ENCODE measurements at places on chromosomes 2 and 18.

DNA sequence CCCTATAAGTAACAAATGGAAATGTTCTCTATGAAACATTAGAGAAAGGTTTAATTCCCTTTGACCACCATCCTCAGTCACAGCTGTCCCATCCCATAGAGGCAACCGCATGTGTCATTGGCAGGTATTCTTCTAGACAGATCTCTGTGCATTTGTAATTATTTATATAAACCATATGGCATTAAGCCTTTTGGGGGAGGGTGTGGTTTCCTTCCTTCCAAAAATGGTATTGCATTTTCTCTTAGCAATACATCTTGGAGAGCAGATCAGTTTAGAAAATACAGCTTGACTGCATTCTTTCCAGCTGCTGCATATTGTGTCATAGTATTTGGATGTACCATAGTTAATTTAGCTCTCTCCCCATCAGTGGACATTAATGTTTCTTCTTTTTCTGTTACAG lies 57.7 kb downstream of the LCLAT1 start:
- no peak for DNase-seq

DNA sequence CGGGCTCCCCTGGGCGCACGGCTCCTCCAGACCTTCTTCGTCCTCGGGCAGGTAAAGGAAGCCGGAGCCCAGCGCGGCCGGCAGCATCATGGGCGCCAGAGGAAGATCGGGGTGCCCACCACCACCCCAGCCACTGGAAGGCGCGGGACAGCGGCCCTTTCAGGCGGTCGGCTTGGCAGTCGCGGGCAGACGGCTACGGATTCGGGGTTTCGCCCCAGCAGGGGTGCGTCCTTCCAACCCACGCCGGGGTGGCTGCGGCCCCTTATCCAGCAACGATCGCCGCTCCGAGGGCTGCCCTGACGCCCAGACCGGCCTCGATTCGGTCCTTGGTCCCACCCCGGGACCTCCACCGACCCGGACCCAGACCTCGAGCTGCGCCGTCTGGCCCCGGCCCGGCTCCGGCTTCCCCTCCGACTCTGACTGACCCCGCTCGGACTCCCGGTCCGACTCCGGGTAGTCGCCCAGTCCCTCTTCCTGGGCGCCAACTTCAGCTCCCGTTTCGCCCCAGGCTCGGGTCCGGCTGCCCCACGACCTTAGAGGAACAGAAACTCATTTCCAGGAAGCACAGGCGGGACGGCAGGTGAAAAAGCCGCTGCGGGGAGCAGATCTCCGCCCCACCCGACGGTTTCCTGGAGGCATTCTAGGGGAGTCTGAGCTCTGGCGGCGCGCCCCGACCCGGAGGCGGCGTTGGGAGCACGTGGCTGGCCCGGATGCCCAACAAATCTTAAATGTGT lies 30.2 kb upstream of the SSB start:
- no peak for DNase-seq

- no peak for DNase-seq
These were observed 67.6 kb upstream of the ZFP36L2 start for GRCh38 chr2:43293744-43294695.

- DNase-seq = no peak
These were observed 166.8 kb downstream of the TPGS2 start for GRCh38 chr18:36661999-36662398.

- DNase-seq = no peak
These were observed 83.1 kb downstream of the UPP2 start for GRCh38 chr2:158184556-158185343.

GRCh38 chr18:58755304-58756010 lies 84.2 kb downstream of the MALT1 start:
- no peak for DNase-seq

DNA sequence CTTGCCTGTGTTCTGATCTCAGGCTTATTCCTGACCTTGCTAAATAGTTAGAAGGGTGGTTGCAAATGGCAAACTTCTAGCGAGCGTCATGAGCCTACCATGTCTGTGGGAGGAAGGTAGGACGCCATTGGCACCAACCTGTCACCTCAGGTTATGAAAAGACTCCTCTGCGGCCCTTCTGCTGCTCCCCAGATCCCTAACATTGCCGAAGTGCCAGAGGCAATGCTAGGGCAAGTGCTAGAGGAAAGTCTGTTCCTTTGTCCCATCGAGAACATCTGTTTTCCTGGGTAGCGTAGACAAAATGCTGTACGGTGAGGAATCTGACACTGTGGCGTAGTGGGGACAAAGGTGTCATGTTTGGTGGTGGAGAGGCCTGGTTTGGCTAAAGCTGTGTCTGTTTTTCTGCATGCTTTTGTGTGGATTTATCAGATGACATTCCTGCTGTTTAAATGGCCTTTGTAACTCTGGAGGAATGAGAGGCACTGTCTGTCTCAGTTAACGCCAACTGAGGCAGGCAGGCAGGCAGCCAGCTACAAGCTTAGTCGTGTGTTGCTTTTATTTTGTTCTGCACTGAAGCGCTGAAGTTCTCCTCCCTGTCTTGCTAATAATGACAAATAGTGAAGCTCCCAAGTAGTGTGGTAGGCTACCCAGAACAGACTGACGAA lies 94.1 kb downstream of the PRPF40A start:
- no peak for DNase-seq

- no peak for DNase-seq
These were observed 926.4 kb upstream of the FANCL start for GRCh38 chr2:59167514-59167913.

DNA sequence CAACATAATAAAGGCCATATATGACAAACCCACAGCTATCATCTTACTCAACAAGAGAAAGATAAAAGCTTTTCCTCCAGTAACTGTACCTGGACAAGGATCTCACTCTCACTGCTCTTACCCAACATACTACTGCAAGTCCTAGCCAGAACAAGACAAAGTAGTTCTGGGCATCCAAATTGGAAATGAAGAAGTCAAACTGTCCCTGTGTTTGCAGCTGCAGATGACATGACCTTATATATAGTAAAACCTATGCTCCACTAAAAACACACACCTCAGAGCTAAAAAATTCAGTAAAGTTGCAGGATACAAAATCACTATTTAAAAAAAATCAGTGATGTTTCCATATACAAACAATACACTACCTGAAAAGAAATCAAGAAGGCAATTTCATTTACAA lies 32.2 kb downstream of the USP34 start:
- no peak for DNase-seq

- no peak for DNase-seq
These were observed 37.0 kb downstream of the NIFK start for GRCh38 chr2:121699421-121700333.

DNA sequence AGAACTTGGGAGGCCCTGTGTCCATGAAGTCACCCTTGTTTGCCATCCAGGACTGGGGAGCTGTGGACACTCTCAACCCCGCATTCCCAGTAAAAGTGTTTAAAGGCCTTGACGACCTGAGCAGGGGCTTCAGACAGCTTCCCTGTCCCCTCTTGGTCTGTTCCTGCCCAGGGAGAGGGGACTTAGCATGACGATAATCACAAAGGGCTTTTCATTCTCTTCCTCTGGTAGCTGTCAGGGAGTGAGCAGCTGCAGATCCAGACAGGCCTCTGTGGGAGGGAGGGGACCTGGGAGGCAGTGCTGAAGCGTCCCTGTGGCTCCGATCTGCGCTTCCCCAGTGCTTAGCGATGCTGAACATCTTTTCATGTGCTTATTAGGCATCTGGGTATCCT lies 77.8 kb upstream of the HS6ST1 start:
- no peak for DNase-seq

- no peak for DNase-seq
These were observed 197.9 kb downstream of the CDCA7 start for GRCh38 chr2:173552531-173552930.

GRCh38 chr18:6873040-6873751 lies 143.7 kb downstream of the ARHGAP28 start:
- no peak for DNase-seq

GRCh38 chr2:235170536-235171521 lies 219.0 kb downstream of the SH3BP4 start:
- no peak for DNase-seq

GRCh38 chr2:173667014-173667413 lies 298.2 kb downstream of the SP3 start:
- no peak for DNase-seq

DNA sequence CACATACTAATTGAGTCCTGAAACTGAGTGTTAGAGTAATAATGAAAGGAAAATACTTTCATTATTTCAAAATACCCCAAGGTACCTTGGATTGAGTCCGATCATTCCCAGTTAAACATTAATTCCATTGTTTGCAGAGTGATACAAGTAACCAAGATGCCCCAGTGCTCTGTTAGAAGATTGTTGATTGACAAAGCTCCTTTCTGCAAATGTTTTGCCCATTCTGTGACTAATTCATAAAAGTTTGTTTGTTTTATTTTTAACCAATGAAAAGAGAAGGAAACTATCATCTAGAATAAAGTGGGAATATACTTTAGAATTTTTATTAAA lies 124.0 kb downstream of the GULP1 start:
- no peak for DNase-seq

GRCh38 chr2:6945821-6946220 lies 28.6 kb downstream of the RNF144A start:
- DNase-seq = no peak

GRCh38 chr2:238868067-238868524 lies 20.2 kb downstream of the TWIST2 start:
- no peak for DNase-seq

DNA sequence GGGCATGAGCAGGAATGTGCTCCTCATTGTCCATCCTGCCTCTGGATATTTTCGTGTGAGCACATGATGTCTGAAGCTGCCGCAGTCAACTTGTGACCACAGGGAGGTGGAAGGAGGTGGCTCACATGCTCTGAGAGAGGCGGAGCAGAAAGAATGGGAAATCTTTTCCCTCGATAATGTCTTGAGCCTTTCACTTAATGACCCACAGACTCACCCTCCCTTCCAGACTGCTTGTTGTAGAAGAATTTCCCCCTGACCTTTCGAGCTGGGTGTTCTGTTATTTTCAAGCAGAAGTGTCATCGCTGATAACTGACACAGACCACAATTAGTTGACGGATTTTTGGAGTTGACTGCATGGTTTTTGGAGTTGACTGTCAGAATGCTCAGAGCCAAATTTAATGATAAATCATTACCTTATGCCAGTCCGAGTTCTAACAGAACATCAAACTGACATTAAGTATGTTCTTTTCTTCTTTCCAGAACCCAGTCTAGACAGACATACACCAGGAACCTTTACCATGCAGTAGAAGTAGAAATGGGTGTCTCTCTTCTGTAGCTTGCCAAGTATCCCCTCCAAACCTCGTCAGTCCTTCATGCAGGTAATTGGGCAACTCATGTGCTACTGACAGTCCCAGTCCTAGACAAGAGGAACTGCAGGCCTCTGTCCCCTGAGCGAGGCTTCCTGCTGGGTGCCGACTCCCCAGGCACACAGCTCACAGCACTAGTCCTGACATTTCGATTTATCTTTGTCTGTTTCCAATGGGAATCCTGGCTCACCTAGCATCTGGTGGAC lies 29.4 kb upstream of the RTTN start:
- no peak for DNase-seq

DNA sequence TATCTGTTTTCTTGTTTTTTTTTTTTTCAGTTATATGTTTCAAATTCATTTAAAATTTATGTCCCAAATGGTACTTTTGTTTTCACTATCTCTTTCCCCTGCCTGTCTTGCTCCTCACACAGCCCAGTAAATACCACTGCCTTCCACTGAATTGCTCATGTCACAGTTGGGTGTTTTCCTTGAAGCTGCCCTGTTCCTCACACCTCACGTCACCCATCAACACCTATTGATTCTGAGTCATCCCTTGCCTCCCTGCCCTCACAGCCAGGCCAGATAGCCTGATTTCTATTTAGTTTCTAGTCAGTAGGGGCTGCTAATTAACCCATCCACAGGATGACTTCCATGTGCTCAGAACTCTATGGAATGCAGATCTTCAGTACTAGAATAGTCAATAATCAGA lies 25.3 kb downstream of the FSHR start:
- no peak for DNase-seq

DNA sequence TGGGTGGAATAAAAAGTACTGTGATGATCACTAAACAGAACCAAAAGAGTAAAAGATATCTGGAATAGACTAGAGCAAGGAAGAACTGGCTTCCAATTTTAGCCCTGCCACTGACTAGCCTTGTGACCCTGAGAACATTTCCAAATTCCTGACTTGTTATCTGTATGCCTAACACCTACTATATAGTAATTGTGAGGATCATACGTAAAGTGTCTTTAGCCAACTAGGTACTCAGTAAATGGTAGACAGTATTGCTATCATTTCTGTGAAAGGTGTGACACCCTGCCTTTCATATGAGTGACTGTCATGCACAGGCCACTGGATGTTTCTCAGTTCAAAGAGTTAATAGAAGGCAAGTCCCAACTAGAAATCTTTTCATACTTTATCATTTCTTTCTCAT lies 29.8 kb downstream of the CYTIP start:
- no peak for DNase-seq

DNA sequence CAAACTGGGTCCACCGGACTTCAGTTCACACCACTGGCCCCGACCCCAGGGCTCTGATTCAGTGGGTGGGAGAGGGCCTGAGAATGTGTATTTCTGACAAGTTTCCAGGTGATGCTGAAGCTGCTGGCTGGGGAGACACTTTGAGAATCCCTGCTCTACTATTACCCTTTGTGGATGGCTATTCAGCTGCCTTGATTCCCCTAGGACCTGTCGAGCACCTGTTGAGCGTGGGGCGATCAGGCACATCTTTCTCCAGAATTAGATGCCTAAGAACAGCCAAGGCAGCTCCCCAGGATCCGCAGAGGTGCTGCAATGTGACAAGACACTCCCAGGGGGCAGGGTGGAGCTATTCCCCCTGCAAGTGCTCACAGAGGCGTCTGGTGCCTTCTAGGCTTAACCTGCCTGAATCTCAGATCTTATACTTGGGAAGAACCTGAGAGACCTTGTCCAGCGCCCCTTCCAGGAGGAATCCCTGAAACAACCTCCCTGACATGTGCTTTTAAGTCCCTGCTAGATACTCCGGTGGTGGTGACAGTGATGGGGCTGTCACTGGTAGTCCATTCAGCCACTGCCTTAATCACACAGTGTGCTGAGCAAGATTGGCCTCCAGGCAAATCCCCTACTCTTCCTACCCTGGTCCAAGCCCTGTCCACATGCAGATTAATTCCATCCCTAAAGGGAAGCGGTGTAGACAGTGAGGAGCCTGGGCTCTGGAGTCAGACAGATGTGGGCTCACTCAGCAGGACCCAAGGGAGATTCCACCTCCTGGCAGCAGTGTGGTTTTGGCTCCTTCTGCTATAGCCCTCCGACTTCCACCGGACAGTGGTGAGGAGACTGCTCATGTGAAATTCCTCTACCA lies 43.4 kb upstream of the OTOF start:
- DNase-seq = no peak

Measured in mesothelial cell of epicardium (in vitro differentiated cells).